Ascending aorta (tissue), 2 donors: ENCODE measurements at places on chromosomes 3 and 15. TPM values are rescaled to one million over a fixed set of nuclear protein-coding genes. Genes with fewer than 3 reads are reported as not detected.

Gene CILP
- total RNA-seq: 1.8 TPM

Gene GPR171
- total RNA-seq: 3.2 TPM

Gene CFAP44
- total RNA-seq: 1.6 TPM

Gene HYAL1
- total RNA-seq: 49.5 TPM

Gene SERPINI2
- not detected for total RNA-seq

Gene LMCD1
- 634 TPM for total RNA-seq

Gene RPLP1
- total RNA-seq: 379 TPM

Gene FOXB1
- total RNA-seq: not detected

Gene ECE2
- not detected for total RNA-seq

- DNase-seq: no peak
- H3K36me3 ChIP-seq: no peaks in the 10 kb centered on the region
- peaks cover 33% of the 10 kb centered on the region for H3K4me1 ChIP-seq
- peak overlapping the region; percentile 97 for H3K27ac ChIP-seq
- no peaks in the 10 kb centered on the region for H3K27me3 ChIP-seq
Measured at GRCh38 chr15:45588219-45588875, 1.2 kb downstream of the BLOC1S6 start.

DNA sequence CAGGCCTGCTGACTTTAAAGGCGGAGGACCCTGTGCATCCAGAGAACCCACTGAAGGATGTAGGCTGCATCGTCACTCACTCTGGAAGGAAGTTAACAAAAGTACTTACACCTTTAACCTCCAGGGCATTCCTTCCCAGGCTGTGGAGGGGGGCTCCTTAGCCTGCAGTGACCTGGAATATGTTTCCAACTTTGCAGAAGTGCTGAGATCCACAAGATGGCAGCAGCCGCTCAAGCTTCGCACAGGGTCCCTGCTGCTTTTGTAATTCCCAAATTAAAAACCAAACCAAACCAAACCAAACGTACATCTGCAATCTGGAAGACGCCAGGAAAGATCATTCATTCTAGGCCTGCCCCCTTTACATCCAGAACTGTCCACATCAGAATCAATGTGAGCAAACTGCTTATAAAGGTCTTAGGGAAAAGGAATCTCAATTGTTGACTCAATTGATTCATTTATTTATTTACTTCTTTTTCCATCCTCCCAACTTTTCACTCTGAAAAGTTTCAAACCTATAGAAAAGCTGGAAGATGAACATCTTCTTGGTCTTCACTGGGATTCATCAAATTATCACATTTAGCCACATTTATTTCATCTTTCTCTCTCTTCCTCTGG lies 70.5 kb upstream of the KLHL25 start:
- no peak overlapping the region for H3K4me3 ChIP-seq
- H3K4me1 ChIP-seq: no peaks in the 10 kb centered on the region
- no peak for DNase-seq
- no peaks in the 10 kb centered on the region for H3K36me3 ChIP-seq

GRCh38 chr3:119669906-119670570 lies 7.2 kb downstream of the COX17 start:
- peaks cover 4% of the 10 kb centered on the region for H3K4me1 ChIP-seq
- no peak for DNase-seq
- H3K27ac ChIP-seq: peak overlapping the region; percentile 45
- H3K36me3 ChIP-seq: peaks cover 30% of the 10 kb centered on the region

DNA sequence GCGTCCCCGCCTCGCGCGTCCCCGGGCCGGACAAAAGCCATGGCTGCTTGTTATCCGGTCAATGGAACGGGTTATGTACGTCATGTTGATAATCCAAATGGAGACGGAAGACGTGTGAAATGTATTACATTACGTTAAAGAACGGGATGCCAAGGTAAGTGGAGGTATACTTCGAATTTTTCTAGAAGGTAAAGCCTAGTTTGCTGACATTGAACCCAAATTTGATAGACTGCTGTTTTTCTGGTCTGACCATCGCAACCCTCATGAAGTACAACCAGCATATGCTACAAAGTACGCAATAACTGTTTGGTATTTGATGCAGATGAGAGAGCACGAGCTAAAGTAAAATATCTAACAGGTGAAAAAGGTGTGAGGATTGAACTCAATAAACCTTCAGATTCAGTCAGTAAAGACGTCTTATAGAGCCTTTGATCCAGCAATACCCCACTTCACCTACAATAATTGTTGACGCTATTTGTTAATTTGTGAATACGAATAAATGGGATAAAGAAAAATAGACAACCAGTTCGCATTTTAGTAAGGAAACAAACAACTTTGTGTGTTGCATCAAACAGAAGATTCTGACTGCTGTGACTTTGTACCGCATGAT lies 19.8 kb downstream of the WDR73 start:
- peak overlapping the region; percentile 94 for H3K4me3 ChIP-seq
- no peak for DNase-seq
- H3K4me1 ChIP-seq: peaks cover 12% of the 10 kb centered on the region

- peaks cover 5% of the 10 kb centered on the region for H3K4me1 ChIP-seq
- no peaks in the 10 kb centered on the region for H3K27me3 ChIP-seq
- no peak overlapping the region for H3K4me3 ChIP-seq
- no peak for DNase-seq
- no peak overlapping the region for H3K27ac ChIP-seq
Measured at GRCh38 chr15:88627463-88627862, 6.3 kb downstream of the AEN start.

- no peak for DNase-seq
- no peak overlapping the region for H3K27ac ChIP-seq
- no peak overlapping the region for H3K4me3 ChIP-seq
- no peaks in the 10 kb centered on the region for H3K27me3 ChIP-seq
Measured at GRCh38 chr3:153268564-153269279, 106.7 kb downstream of the RAP2B start.

GRCh38 chr3:9686050-9686550 lies 17.5 kb upstream of the CPNE9 start:
- no peaks in the 10 kb centered on the region for H3K27me3 ChIP-seq
- no peak for DNase-seq
- H3K36me3 ChIP-seq: peaks cover 100% of the 10 kb centered on the region
- no peaks in the 10 kb centered on the region for H3K4me1 ChIP-seq

- no peaks in the 10 kb centered on the region for H3K4me1 ChIP-seq
- no peak for DNase-seq
- H3K4me3 ChIP-seq: no peak overlapping the region
- H3K36me3 ChIP-seq: no peaks in the 10 kb centered on the region
- H3K27me3 ChIP-seq: no peaks in the 10 kb centered on the region
Measured at GRCh38 chr3:16546186-16547010, 32.9 kb upstream of the RFTN1 start.

DNA sequence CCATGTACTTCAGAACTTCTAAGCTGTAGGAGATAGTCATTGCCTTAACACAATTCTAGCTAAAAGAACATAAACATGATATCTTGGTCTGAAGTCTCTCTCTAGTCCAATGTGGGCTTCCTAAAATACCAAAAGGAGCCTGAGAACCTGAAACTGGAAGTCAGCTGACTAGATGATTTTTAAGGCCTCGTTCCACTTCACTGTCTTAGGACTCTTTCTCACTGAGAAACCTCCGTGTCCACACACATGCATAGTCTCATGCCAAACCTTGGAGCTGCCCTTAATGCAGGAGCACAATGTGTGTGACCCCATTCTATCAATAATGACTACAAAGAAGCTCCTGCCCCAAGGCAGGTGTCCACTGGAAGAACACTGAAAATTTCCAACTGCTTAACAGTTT lies 87.7 kb downstream of the ETFA start:
- H3K27me3 ChIP-seq: no peaks in the 10 kb centered on the region
- no peak for DNase-seq
- no peak overlapping the region for H3K4me3 ChIP-seq
- no peak overlapping the region for H3K27ac ChIP-seq
- peaks cover 9% of the 10 kb centered on the region for H3K36me3 ChIP-seq

GRCh38 chr15:89785064-89785773 lies 9.1 kb downstream of the MESP2 start:
- no peaks in the 10 kb centered on the region for H3K4me1 ChIP-seq
- H3K4me3 ChIP-seq: no peak overlapping the region
- H3K27me3 ChIP-seq: no peaks in the 10 kb centered on the region
- H3K36me3 ChIP-seq: no peaks in the 10 kb centered on the region
- DNase-seq: no peak

GRCh38 chr15:97446138-97446537 lies 514.4 kb upstream of the ARRDC4 start:
- no peak overlapping the region for H3K27ac ChIP-seq
- H3K27me3 ChIP-seq: no peaks in the 10 kb centered on the region
- no peak overlapping the region for H3K4me3 ChIP-seq
- DNase-seq: no peak

DNA sequence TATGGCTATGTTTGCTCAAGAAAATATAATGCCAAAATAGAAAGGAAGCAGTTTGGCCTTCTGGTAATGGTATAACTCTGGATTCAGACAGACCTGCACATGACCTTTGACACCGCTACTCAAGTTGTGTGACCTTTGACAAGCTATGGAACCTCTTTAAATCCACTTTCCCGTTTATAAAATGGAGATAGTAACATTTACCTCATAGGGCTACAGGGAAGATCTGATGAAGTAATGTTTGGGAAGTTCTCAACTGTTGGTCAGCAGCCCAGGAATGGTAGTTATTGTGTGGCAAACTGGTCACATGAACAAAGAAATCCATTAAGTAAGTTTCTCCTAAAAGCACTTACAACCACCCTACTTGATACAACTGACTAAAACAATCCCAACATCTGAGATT lies 95.1 kb upstream of the PHLDB2 start:
- H3K27ac ChIP-seq: peak overlapping the region; percentile 78
- peaks cover 8% of the 10 kb centered on the region for H3K4me1 ChIP-seq
- H3K27me3 ChIP-seq: no peaks in the 10 kb centered on the region

DNA sequence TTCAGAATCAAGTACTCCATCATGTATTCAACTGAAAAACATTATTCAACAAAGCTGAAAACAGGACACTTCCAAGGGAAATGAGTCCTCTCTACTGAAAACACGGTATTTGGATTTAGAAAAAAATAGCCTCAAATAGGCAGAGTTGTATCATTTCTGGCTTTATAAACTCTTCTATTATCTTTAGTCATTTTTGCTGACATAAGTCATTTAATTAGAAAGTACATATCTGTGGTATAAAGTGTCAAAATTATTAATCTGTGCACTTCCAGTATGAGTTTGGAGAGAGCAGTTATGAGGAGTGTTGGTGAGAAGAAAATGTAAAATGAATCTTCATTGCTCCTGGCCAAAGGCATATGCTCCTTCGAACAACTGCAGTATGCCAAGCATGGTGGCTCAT lies 59.3 kb downstream of the INO80 start:
- H3K4me1 ChIP-seq: no peaks in the 10 kb centered on the region
- H3K36me3 ChIP-seq: peaks cover 95% of the 10 kb centered on the region
- H3K4me3 ChIP-seq: no peak overlapping the region

DNA sequence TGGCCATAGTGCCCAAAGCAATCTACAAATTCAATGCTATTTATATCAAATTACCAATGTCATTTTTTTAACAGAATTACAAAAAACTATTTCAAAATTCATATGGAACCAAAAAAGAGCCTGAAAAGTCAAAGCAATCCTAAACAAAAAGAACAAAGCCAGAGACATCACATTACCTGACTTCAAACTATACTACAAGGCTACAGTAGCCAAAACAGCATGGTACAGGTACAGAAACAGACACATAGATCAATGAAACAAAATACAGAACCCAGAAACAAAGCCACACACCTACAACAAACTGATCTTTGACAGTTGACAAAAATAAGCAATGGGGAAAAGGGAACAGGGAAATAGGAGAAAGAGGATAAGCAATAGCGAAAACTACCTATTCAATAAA lies 26.6 kb upstream of the THSD4 start:
- no peaks in the 10 kb centered on the region for H3K36me3 ChIP-seq
- no peak overlapping the region for H3K27ac ChIP-seq
- peaks cover 11% of the 10 kb centered on the region for H3K4me1 ChIP-seq
- no peak overlapping the region for H3K4me3 ChIP-seq
- no peak for DNase-seq
- H3K27me3 ChIP-seq: no peaks in the 10 kb centered on the region

DNA sequence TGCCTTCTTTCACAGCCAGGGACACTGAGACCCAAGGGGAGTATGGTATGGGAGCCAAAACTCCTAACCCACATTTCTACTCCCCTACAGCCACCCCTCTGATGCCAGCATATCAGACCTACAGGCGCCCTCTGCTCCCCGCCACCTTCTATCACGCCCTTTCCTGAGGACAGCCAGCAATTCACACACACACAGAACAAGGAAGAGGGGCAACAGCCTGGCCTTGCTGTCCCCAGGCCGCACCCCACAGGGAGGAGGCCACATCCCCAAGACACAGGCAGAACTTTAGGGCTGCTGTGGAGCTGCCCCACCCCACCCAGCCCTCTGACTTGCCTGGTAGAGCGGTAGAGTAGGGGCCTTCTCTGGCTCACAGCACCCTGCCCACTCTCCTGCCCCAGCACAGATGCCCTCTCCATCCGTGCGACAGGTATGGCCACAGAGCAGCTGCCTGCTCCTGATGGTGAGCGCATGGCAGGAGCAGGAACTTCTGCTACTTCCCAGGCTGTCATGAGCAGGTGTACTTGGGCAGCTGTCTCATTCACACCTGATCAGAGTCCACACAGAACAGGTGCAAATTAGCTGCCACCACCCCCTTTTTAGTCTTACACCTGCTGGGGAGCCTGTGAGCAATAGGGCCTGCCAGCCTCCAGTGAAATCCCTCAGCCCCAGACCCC lies 33.4 kb downstream of the CCDC33 start:
- H3K27ac ChIP-seq: no peak overlapping the region
- H3K27me3 ChIP-seq: no peaks in the 10 kb centered on the region
- no peak overlapping the region for H3K4me3 ChIP-seq

DNA sequence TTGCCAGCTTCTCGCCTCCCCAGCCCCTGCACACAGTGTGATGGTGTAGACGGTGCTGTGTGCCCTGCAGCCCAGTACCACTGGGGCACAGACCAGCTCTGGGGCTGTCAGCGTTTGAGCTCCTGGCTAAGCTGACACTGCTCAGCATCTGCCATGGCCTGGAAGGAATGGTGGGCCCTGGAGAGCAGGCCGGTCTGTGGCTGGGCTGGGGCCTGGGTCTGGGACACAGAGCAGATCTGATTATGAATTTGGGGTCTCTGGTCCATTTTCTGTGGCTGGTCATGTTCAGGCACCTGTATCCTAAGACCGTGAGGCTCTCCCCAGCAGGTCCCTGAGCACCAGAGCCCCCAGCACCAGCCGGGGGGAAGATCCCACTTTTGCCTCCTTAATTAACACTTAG lies 34.7 kb downstream of the HCN4 start:
- no peak overlapping the region for H3K27ac ChIP-seq
- no peak for DNase-seq
- no peaks in the 10 kb centered on the region for H3K36me3 ChIP-seq
- no peaks in the 10 kb centered on the region for H3K27me3 ChIP-seq
- no peak overlapping the region for H3K4me3 ChIP-seq

GRCh38 chr15:50702762-50703334 lies 16.3 kb upstream of the TRPM7 start:
- H3K4me3 ChIP-seq: no peak overlapping the region
- DNase-seq: no peak
- H3K4me1 ChIP-seq: no peaks in the 10 kb centered on the region
- H3K36me3 ChIP-seq: peaks cover 12% of the 10 kb centered on the region
- H3K27me3 ChIP-seq: no peaks in the 10 kb centered on the region
